ENCODE measurements at places on chromosomes 13 and 19.

DNA sequence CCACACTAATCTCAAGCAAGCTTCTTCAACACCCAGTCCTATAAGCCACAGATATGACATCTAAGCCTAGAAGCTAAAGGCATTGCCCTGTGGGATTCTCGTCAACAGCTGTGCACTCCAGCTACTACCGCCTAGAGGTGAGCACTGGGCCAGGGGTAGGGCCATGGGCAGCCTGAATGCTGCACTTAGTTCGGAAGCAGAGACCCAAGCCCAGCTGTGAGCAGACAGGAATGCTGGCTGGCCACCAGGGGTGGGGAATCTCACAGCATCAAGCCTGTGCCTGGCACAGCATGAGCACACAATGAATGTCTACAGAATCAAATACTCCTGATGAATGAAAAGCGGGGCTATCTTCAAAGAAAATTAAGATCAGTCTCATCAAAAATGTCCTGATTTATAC, 167.5 kb upstream of the UBL3 start:
- DNase-seq: no peak

GRCh38 chr19:17872251-17873001, 681 bp downstream of the SLC5A5 start:
- no peak for DNase-seq

- DNase-seq: no peak
Measured at GRCh38 chr19:38172001-38172400, 52.0 kb downstream of the DPF1 start.

- no peak for DNase-seq
Measured at GRCh38 chr19:1163283-1163933, 10.7 kb downstream of the SBNO2 start.

DNA sequence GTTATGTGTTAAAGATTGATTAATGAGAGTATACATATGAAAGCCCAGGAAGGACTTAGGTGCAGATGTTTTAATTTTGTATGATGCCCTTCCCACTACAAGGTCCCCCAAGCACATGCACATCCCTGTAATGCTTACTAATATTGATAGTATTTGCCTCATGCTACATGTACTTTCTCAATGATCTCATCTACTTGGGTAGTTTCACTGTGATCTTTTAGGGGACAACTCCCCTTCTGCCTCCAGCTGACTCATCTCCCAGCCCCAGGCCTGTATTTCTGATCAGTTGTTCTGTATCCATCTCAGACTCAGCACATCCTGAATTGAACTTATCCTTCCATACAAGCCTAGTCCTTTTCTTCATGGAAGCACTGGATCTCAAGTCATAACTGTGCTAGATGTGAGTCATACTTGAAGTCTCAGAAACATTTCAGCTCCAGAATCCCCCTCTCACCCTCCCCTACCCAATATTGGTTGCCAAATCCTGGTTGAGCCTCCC, 49.4 kb upstream of the INTS6 start:
- DNase-seq: peak; percentile 20

GRCh38 chr13:107360010-107360409, 792.1 kb upstream of the ARGLU1 start:
- no peak for DNase-seq

DNA sequence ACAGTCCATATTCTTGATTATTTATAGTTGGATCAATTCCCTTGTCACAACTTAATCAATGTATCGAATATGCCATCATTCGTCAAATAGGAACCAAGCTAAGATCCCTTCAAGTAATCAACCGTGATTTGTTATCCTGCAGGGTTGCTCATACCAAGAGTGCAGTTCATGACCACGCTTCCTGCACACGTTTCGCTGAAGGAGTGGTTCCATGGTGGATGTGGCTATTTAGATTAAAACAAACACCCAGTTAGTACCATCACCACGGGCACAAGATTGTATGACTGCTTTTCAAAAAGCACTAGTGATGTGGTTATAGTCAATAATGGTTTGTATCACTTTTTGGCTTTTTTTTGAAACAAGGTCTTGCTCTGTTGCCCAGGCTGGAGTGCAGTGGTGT, 41.1 kb upstream of the CCNE1 start:
- DNase-seq: no peak

- no peak for DNase-seq
Measured at GRCh38 chr19:42397263-42398166, 7.4 kb upstream of the CNFN start.

DNA sequence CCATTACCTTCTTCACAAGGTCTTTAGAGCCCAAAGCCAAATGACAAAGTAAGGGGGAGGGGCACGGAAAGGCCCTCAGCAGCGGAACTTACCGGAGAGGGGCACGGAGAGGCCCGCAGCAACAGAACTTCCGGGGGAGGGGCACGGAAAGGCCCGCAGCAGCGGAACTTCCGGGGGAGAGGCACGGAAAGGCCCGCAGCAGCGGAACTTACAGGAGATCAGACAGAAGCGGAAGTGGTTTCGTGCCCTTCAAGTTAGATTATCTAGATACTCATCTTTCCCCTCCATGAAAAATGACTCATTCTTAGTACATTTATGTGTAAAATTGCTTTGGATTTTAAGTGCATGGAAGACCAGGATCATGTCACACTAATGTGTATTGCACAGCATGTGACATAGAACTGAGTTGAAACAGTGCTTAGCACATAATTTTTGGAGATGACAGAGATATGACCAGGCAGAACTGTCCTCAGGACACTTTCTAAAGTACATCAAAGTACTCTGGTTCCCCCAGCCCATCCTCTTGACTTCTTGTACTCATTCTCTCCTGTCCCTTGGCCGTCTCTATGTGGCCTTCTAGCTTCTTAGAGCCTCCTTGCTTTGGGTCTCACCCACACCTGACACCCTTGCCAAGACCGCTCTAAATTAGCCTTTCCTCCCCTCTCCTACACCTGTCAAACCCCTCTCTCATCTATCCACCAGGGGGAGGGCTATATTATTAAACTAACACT, 25.7 kb upstream of the TPTE2 start:
- peak; percentile 76 for DNase-seq

- no peak for DNase-seq
Measured at GRCh38 chr13:35727881-35728280, 251.4 kb upstream of the MAB21L1 start.

DNA sequence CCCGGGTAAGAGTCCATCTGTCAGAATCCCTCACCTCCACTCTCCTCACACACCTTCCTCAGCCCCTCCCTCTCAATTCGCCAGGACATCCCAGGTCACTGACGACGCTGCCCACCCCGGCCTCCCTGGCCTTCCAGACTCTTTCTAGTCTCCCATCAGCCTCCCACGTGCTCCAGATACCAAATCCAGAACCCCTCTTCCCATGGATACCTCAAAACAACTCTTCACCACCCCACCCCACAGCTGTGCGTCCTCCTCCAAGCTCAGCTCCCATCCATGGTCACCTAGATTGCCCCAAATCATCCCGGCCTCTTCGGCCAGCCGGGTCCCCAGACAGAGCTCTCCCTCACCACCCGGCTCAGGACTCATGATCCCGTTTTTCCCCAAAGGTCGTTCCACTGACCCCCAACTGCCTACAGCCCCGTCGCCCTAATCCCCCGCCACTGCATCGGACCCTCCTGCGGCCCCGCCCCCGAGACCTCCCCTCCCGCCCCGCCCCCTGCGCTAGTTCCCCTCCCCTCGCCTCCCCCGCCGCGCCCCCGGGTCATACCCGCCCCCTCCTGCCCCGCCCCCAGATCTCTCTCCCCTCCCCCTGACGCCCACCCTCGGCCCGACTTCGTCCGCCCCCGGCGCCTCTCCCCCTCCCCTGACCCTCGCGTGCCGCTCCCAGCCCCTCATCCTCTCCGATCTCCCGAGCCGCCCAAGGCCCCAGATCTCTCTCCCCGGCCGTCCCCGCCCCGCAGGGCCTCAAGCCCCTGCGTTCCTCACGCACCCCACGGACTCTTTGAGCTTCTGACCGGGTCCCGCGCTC, 546 bp downstream of the UBXN6 start:
- no peak for DNase-seq

- no peak for DNase-seq
Measured at GRCh38 chr19:47601180-47601904, 7.6 kb upstream of the BICRA start.

GRCh38 chr19:35484252-35485036, 5.8 kb downstream of the KRTDAP start:
- DNase-seq: no peak

GRCh38 chr13:61024046-61024445, 391.6 kb downstream of the PCDH20 start:
- no peak for DNase-seq

GRCh38 chr13:75796825-75797224, 160.7 kb downstream of the LMO7 start:
- DNase-seq: no peak

DNA sequence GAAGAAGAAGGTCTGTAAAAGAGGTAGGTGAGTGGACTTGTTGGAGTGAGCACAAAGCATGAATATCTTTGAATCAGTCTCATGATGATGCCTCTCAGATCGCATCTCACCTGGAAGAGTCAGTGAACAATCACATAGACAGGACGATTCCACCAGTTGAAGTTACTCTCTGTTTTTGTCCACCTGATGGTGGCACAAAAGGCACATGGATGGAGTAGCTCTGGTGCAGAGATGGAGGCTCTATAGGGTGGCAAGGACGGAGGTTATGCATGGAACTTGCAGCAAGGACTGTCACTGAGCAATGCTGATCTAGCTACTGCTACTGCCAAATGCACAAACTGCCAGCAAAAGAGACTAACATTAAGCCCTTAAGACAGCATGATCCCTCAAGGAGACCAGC, 10.3 kb upstream of the MYCBP2 start:
- no peak for DNase-seq

DNA sequence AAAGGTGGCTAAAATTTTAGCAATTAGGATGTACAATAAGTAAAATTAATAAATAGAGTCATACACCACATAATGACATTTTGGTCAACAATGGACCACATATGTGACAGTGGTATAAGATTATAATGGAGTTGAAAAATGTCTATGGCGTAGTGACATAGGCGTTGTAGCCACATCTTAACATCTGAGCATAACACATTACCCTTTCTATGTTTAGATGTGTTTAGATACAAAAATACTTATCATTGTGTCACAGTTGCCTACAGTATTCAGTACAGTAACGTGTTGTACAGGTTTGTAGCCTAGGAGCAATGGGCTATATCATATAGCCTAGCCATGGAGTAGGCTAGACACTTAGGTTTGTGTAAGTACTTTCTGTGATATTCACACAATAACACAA, 111.2 kb downstream of the LRCH1 start:
- no peak for DNase-seq

Measured in CMK (cell line).